ENCODE measurements at places on chromosomes 2 and 18.

DNA sequence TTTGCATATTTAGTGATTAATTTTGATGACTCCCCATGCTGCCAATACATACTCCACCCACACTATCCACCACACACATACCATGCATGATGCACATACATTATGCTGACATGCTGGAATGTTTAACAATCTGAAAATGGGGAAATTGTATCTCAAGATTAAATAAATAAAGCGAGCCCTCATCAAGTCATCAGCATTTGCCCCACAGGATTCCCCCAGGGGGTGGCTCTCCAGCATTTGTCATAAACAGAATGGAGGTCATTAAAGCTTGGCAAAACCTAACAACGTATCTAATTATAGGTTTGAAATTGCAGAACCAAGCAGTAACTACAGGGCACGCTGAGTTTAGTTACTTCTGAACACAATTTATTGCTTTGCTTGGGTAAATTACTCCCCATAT is 141.2 kb upstream of the TACR1 start:
- DNase-seq: no peak

- no peak for DNase-seq
Measured at GRCh38 chr18:36702401-36703013, 126.3 kb downstream of the TPGS2 start.

DNA sequence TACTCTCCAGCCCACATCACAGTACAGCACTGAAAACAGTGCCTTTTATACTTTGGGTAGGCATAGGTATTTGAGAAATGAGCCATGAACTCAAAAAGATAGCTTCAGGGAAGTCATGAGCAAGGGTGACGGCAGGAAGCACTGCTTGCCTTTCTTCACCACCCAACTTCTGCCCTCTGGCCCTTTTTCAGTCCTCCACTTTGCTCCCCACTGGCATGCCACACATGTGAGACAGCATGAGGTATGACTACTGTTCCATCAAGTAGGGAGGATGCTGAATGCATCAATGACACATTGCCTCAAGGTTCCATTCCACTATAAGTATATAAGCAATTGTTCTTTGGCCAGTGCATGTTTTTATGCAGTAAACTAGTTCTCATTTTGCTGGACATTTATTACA is 373.0 kb downstream of the NRXN1 start:
- DNase-seq: no peak

GRCh38 chr18:50091509-50092244 is 103.3 kb downstream of the MYO5B start:
- DNase-seq: no peak

GRCh38 chr2:96701636-96702035 is 38.2 kb downstream of the LMAN2L start:
- DNase-seq: no peak

GRCh38 chr2:60496956-60497355 is 56.5 kb downstream of the BCL11A start:
- no peak for DNase-seq

DNA sequence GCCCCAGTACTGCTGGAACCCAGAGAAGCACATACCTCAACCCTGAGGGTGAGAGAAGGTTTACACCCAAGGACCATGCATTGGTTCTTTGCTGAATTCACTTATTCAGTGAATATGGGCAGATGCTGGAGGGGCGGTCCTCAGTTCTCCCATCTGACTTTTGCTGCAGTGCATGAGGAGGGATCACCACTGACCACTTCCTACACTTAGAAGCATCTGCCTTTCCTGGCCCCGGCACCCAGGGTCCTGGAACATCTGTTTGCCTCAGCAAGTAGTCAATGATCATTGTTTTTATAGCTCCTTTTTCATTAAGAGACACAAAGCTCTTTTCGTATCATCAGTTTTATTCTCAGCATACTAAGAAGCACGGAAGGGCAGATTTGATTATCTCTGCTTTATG is 211.4 kb downstream of the SH3RF3 start:
- DNase-seq: no peak

- DNase-seq: no peak
Measured at GRCh38 chr2:99401841-99402240, 64.7 kb downstream of the EIF5B start.

- no peak for DNase-seq
Measured at GRCh38 chr2:119794237-119794636, 34.5 kb downstream of the PTPN4 start.

DNA sequence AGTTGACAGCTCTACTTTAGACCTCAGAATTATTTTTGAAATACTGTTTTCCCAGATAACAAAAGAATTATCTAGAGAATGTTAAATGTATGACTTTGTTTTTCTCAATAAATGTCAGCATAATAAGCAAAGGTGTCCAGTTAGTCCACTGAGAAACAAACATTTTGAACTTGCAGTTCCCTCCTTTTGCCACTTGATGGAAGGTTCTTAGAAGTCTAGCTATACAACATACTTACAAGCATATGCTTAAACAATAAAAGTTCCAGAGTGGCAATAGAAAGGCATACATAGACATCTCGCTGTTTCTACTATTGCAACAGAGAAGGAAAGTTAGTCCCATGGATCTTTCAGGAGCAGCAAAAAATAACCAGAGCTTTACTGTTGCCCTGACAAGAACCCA is 11.8 kb downstream of the NDUFA10 start:
- no peak for DNase-seq

DNA sequence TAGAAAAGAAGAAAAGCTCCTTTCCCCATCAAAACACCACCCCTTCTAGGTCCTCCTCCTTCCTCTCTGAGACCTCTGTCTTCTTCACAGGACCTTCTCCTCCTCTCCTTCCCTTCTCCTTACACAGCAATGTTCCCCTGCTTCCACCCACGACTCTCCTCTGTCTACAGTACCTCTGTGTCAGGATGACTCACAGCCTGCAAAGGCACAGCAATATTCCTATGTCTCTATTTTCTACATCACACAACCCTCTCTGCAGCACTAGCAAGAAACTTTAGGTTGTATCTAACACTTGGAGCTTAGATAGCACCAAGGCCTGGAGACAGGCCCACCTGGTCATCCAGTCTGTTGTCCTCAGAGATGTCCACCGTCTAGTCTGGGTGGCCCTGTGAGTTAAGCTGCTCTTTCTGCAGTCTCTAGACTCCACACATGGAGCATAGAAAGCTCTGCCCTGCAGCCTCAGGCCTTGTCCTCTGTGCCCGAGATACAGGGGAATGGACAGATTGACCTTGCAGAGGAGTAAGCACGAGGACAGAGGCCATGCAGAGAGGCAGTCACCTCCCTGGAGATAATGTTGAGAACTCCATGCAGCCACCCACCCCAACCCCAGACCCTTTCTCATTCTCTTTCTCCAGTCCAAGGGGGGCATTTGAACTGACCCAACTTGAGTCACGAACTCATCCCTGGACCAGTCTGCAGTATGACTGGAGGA is 212.0 kb downstream of the TNS1 start:
- DNase-seq: no peak

DNA sequence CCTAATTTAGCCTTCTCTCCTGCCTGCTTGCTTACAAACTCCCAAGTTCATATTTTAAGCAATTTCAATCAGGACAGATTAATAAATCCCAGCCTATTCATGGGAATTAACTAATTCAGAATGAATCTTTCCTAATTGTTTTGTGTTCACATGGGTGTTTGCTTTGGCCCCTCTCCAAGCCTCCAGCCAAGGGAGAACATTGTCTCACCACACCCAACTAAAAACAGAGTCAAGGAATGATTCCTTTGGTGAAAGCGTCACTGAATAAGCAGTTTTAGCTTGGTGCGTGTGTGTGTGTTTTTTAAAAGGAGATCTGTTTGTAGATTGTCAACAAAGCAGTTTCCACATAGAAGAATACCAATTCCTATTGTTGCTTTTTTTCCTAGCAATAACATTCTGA is 43.0 kb upstream of the DSG1 start:
- DNase-seq: no peak
